ENCODE measurements at places on chromosomes 4 and X.

DNA sequence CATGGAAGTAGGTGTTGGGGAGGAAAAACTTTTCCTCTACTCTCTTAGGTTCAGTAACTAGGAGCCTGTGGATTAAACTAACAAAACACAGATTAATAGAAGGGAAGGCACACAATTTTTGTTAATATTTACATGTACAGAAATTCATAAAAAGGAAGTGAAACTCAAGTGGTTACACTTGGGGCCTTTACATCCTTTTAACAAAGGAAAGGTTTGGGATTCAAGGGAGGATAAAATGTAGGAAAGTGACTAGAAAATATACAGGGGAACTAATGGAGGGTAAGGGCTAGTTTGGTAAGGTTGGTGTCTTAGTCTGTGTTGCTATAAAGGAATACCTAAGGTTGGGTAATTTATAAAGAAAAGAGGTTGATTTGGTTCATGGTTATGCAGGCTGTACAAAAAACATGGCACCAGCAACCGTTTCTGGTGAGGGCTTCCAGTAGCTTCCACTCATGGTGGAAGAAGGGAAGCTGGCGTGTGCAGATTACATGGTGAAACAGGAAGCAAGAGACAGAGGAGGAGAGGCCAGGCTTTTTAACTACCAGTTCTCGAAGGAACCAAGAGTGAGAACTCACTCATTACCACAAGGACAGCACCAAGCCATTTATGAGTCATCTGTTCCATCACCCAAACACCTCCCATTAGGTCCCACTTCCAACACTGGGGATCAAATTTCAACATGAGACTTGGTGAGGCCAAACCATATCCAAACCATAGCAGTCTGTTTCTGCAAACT is 124.4 kb downstream of the CHRDL1 start:
- no peak for DNase-seq

DNA sequence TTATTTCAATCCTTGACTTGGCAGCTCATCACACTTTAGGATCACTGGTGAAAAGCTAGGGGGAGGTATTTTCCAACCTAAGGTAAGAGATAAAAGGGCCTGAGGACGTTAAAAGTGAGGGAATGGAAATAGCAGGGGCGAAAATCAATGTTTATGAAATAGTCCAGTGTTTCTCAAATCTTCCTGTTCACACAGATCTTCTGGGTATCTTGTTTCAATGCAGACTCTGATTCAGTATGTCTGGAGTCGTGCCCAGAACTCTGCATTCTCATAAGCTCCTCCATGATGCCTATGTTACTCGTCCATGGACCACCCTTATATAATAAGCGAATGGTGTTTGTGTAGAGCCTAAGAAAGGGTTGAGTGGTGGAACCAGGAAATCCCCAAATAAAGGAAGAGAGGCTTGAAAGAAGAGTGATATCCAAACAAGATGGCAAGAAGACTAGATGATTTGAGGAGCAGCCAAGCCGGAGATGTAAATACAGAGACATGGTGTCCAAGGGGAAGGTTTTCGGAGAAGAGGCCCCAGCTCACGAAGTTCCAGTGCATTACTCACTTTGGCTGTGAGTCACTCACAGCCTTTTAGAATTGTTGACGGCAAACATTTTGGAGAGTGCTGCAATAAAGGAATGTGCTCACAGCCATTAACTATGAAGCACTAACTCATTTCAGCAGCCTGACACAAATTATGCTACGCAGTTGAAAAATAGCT is 215.6 kb upstream of the PPARGC1A start:
- DNase-seq, result no peak

DNA sequence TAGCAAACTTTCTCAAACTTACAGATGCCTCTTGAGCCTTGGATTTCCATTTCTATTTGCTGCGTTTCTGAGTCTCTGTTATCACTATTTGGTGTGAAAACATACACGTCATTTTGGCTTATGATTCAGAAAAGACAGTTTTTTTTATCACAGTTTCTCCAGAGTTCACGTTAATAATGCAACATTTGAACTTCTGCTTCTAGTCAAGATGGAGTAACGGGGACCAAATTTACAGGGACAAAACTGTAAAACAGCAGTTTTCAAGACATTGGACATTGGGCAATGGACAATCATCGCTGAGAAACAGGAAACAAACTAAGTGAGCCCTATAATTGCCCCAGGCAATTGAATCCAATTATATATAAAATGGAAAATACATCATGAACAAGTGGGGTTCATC is 36.2 kb upstream of the TASL start:
- DNase-seq, result no peak

GRCh38 chr4:145779319-145779801 is 99.4 kb downstream of the C4orf51 start:
- DNase-seq, result no peak

GRCh38 chr4:150591406-150591805 is 9.5 kb downstream of the MAB21L2 start:
- peak; percentile 4 for DNase-seq

DNA sequence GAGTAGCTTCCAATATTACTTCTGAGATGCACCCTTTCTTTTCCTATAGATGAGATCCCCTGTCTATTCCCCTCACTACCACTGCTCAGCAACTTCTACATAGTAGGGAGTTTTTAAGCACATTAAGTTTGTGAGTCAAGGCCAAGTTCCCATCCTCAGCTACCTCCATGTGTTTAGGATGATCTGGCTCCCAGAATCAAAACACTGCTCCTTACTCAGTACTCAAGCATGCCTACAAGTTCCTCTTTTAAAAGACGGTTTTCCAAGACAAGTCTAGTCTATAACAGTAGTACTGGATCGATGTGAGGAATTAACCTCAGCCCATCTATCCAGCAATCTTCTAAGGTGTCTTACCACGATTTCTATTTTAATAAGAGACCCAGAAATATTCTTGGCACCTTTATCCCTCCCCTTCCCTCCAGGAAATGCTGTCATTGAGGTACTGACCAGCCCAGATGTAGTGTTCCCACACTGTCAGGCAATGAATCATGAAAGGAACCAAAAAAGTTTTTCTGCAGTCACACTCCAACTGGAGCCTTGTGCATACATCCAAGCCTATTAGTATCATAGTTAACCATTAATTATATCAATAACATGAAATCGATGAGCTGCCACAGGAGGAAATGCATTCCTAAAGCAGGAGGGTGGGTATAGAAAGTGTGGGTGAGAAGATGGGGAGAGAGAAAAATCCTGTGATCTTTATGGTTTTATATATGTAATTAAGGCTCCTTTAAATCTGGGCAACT is 29.6 kb downstream of the AREG start:
- DNase-seq, result no peak

DNA sequence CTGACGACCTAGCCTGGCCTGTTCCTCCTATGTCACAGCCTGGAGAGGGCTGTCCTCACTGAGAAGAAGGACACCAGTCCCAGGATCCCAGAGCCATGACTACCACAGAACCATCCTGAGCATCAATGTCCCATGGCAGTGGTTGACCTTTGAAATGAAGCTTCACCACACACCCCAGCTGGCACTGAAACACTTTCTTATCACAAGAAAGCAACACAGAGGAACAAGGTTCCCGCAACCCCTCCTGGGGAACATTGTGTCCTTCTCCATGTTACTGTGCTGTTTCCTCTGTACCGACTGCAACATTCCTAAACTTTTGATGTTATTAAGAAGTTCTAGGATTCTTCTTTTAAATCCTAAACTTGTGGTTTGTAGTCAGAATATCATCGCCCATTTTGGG is 21.2 kb upstream of the FAM156A start:
- no peak for DNase-seq

- no peak for DNase-seq
These were observed 21.1 kb upstream of the HMX1 start for GRCh38 chr4:8892556-8893226.

- DNase-seq, result no peak
These were observed 176.2 kb upstream of the CENPE start for GRCh38 chr4:103374306-103374705.

DNA sequence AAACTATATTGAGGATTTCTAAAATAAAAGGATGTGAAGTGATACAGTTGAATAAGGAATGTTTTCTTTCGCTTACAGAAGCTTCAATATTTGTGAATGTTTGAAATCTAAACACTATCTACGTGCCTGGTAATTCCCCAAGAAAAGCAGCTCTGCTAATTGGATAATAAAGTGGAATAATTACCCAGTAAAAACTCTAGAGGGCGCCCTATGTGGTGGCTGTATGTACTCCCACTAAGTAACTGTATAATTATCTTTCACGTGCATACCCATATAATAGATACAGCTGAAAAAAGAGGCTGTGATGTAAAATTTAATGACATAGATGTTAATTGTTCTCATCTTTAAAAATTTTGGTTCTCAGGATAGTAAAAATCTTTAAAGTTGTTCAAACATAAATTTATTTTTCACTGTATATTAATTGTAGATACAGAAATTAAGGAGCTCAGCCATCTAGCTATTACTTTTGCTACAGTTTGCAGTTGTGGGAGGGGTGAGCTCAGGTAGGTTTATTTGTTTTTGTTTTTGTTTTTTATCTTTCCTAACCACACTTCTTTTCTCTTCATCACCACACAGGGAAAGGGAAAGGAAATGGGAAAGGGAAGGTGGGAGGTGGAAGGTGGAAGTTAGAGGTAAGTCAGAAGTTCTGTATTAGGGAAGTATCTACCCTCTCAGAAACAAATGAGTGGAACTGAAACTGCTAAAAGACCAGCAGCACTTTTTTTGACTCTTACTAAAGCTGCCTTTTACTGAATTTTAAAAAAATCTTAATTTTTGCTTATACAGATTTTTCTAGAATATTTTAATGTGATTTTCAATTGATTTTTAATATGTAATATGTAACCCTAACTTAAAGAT is 151.7 kb upstream of the RPS6KA6 start:
- peak; percentile 6 for DNase-seq

DNA sequence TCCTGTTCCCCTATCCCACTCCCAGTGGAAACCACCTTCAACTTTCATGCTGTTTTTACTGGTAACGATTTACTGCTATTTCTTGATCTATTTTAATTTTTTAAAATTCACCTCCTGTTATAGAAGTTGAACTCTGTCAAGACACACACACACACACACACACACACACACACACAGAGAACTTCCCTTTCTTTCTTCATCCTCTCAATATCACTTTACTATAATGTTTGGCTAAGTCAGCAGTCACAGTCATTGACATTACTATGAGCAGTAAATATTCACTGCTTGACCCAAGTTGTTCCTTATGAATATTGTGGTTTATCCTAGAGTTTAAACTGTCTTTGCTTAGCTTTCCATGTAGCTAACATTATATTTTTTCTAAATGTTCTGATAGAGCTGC is 24.0 kb upstream of the SGMS2 start:
- DNase-seq, result no peak

DNA sequence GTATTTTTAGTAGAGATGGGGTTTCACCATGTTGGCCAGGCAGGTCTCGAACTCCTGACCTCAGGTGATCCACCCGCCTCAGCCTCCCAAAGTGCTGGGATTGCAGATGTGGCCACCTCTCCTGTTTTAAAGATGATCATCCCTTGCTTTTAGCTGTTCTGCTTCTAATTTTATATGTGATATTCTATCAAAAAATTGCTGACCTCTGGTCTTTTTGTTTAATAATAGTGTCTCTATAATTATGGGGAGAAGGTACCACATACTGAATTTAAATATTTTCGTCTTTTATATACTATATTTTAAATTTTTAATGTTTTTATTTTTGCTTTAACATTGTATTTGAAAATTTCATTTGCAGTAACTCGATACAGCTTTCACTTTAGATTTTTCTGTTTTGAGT is 15.6 kb downstream of the USP9X start:
- DNase-seq, result no peak

DNA sequence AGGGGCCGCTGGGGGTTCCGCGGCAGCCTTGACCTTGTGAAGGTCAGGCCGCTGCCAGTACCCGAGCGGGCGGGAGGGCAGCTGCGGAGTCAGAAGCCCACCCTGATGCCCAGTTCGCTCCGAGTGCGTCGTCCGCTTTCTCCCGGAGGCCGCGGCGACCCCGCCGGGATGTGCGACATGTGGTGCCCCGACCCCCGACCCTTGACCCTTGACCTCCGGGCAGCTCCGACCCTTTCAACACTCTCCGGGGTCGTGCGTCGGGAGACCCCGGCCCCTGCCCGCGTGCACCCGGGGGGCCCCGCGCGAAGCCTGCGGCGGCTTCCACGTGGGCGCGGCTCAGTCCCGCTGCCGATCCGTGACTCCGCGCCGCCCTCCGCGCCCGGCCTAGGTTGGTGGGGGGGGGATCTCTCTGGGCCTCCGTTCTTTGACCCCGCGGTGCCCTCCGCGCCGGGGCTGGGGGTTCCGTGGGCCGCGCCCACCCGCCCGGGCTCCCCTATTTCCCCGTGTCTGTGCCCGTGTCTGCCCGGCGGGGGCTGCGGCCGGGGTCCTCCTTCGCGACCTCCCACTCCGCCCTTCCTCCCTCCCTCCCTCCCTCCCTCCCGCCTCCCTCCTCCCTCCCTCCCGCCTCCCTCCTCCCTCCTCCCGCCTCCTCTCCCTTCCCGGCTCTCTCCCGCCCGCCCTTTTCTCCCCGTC is 609 bp upstream of the SLC25A6 start:
- DNase-seq, result no peak

GRCh38 chr4:182803235-182803634 is 114.0 kb downstream of the DCTD start:
- DNase-seq, result no peak

DNA sequence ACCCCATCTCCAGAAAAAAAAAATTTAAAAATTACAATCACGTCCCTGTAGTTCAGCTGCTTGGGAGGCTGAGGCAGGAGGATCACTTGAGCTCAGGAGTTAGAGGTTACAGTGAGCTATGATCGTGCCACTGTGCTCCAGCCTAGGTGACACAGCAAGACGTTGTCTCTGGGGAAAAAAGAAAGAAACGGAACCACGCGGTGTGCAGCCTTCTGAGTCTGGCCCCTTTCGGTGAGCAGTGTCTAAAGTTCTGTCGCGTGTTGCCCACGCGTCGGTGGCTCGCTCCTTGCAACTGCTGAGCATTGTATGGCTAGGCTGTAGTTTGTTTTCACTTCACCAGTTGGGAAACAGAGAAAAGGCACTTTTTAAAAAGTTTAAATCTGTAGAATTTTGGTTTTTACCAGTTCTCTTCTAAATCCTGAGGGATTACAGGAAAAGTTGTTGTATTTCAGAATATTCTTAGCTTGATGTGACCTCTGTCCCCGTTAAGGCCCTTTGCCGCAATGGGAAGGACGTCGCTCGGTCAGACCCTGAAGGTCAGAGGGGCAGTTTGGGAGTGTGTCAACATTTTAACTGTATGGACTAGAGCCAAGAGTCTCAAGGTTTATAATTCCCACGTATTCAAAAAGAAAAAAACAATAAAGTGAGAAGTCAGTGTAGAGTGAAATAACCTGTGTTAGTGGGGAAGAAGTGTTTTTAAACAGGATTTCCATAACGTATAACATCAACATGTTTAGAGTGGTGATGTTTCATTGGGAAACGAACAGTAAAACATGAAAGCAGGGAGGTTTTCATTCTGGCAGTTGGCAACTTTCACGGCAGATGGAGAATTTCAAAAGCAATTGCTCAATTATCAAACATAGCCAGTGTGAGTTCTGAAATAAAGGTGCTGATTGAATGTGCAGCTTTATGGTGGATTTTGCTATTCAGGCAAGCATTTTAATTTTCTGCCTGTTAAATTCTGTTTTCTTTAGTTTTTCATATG is 45.8 kb upstream of the MSANTD1 start:
- DNase-seq, result no peak

- no peak for DNase-seq
These were observed 142.0 kb downstream of the SLC10A7 start for GRCh38 chr4:146379744-146380143.

- DNase-seq, result no peak
These were observed 2.3 kb upstream of the MAB21L2 start for GRCh38 chr4:150579551-150580234.
